Activated CD8-positive, alpha-beta T cell treated with anti-CD3 and anti-CD28 coated beads for 36 hours (primary cell): ENCODE measurements at places on chromosomes 12 and 14. TPM values are rescaled to one million over a fixed set of nuclear protein-coding genes. Genes with fewer than 3 reads are reported as not detected.

RD3L gene
- total RNA-seq = not detected

MMP19 gene
- total RNA-seq = not detected

RND1 gene
- total RNA-seq = 3.2 TPM

TAS2R20 gene
- 0.81 TPM for total RNA-seq

GRCh38 chr12:105072888-105073488, 11.3 kb downstream of the ALDH1L2 start:
- no peaks in the 10 kb centered on the region for H3K4me1 ChIP-seq
- H3K27me3 ChIP-seq = no peaks in the 10 kb centered on the region
- no peak overlapping the region for H3K27ac ChIP-seq
- DNase-seq = no peak

- H3K4me1 ChIP-seq = peaks cover 28% of the 10 kb centered on the region
- DNase-seq = peak; percentile 83
- H3K27ac ChIP-seq = no peak overlapping the region
- no peaks in the 10 kb centered on the region for H3K27me3 ChIP-seq
Observed at GRCh38 chr14:61385002-61385685, 63.8 kb downstream of the PRKCH start.

DNA sequence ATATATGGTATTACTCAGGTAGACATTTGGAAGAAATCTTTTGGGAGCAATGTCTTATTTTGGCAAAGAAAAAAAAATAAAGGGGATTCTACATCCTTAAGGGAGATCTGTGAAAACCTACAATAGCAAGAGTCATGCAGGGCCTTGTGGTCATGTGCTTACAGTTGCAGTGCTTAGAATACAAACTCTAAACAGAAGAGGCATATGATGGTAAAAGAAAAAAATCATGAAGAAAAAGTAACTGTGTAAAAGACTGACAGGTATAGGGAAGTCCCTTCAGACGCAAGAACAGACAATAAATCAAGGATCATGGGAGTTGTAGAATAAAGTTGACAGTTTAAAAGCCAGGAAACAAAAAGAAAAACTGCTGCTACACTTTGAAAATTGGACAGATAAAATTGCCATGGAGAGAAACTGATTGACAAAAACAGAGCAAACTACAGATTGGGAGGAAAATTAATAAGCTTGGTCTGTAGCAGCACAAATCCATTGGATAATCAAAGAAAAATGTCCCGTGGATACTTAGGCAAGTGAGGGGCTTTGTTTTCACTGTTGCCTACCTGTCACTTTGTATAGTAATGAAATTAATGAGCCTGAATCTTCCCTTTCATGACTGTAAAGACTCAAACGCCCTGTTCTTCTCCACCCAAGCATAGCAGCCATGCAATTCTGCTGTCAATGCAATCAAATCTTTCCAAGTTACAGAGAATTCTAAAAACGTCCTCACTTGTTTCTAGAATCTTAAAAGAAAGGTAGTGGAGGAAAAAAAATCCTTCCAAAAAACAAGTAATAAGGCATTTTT, 402.0 kb downstream of the SYT1 start:
- H3K4me3 ChIP-seq = no peak overlapping the region
- H3K36me3 ChIP-seq = no peaks in the 10 kb centered on the region
- no peak overlapping the region for H3K27ac ChIP-seq
- no peak for DNase-seq

- DNase-seq = no peak
- H3K4me1 ChIP-seq = peaks cover 9% of the 10 kb centered on the region
- H3K27ac ChIP-seq = no peak overlapping the region
- no peak overlapping the region for H3K4me3 ChIP-seq
Observed at GRCh38 chr14:90753456-90754005, 62.7 kb downstream of the TTC7B start.

- no peak for DNase-seq
- H3K4me1 ChIP-seq = no peaks in the 10 kb centered on the region
- no peak overlapping the region for H3K27ac ChIP-seq
Observed at GRCh38 chr14:24377126-24377525, 9.1 kb downstream of the NFATC4 start.

DNA sequence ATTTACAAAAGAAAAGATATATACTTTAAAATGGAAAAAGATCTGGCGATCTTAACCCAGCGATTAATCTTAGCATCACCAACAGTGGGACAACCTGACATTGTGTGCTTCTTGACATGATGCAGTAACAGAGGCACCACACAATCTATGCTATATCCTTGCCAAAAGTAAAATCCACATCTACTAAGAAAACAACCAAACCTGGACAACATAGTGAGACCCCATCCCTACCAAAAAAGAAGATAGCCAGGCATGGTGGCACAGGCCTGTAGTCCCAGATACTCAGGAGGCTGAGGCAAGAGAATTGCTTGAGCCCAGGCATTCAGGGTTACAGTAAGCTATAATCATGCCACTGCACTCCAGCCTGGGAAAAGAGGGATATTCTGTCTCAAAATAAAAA, 50.5 kb downstream of the SINHCAF start:
- H3K4me3 ChIP-seq = no peak overlapping the region
- no peaks in the 10 kb centered on the region for H3K27me3 ChIP-seq
- no peak overlapping the region for H3K27ac ChIP-seq

DNA sequence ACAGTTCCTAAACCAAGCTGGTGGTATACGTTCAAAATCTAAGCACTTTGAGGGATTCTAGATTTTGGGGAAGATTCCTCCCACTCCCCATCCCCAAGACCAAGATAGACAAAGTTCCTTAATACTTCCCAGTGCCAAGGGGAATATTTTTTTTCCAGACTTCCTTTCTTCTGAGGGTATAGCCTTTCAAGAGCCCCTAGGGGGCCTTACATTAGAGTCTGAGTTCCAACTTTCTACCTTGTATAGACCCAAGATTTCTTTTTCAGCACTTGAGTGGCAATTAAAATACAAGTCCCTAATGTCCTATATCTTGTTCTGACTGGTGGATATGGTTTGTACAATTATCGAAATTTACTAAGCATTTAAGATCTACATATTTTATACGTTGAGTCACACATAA, 28.7 kb upstream of the SOS2 start:
- DNase-seq = no peak
- peaks cover 3% of the 10 kb centered on the region for H3K36me3 ChIP-seq
- H3K27ac ChIP-seq = no peak overlapping the region

GRCh38 chr14:59331217-59331616, 134.0 kb downstream of the GPR135 start:
- peaks cover 13% of the 10 kb centered on the region for H3K36me3 ChIP-seq
- no peak for DNase-seq
- H3K4me3 ChIP-seq = no peak overlapping the region
- H3K27me3 ChIP-seq = no peaks in the 10 kb centered on the region
- H3K4me1 ChIP-seq = no peaks in the 10 kb centered on the region

GRCh38 chr14:48575772-48576171, 900.4 kb upstream of the MDGA2 start:
- no peaks in the 10 kb centered on the region for H3K36me3 ChIP-seq
- no peak overlapping the region for H3K4me3 ChIP-seq
- no peak overlapping the region for H3K27ac ChIP-seq
- H3K27me3 ChIP-seq = no peaks in the 10 kb centered on the region
- no peak for DNase-seq
- no peaks in the 10 kb centered on the region for H3K4me1 ChIP-seq
